HFF-Myc (cell line): ENCODE measurements at places on chromosomes 7 and 10.

DNA sequence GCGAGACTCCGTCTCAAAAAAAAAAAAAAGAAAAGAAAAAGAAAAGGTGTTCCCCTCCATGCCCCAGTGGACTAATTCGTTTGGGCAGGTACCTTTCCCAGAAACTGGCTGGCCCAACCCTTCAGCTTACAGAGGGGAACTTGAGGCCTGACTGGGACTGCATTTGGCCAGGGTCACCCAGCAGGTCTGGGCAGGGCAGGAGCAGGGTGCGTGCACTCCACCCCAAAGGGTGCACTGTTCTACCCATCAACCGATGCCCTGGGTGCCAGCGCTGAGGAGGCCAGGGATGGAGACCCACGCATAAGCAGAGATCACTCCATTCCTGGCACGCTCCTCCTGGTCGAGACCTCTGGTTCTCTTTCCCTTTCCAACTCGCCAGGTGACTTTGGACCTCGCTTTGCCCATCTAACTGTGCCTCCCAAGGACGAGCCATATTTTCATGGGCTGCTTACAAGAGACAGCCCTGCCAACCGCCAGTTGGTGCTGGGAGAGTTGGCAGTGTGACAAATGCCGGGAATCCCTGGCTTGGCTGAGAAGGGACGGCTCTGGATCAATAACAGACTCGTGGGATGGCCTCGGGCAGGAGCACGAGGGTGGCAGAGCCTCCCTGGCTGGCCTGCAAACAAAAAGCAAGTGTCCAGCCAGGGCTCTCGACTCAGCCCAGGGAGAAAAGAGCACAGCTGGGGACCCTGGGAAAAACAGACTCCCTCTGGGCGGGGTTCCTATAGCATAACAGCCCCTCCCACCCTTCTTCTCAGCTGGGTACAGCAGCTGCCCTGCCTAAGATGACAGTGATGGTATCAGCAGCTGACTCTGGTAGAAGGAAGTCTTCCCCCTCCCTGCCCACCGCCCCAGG, 7.9 kb downstream of the HSPB1 start:
- DNase-seq, result no peak

GRCh38 chr7:1323178-1324027, 90.7 kb downstream of the UNCX start:
- DNase-seq, result no peak

GRCh38 chr7:36128448-36129047, 24.5 kb upstream of the EEPD1 start:
- peak; percentile 71 for DNase-seq

DNA sequence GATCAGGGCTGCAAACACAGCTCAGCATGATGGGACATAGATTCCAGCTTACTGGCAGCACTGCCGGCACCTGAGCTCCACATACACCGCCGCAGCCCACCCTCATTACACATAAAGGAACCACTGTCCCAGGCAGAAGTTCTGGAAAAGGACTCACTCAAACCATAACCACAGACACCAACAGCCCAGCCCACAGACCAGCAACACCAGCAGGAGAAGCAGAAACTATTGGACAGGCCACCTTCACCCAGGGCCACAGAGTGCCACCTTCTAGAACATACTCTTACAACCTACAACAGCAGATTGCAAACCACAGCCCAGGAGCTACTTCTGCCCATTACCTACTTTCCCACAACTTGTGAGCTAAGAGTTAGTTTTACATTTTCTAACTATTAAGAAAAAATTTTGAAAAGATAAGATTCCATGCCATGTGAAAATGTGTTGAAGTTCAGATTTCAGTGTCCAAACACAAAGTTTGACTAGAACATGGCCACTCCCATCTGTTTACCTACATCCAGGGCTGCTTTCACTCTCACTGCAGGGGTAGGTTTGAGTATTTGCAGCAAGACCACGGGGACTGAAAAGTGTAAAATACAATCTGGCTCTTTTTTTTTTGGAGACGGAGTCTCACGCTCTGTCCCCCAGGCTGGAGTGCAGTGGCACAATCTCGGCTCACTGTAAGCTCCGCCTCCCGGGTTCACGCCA, 153.0 kb downstream of the TNS3 start:
- no peak for DNase-seq

DNA sequence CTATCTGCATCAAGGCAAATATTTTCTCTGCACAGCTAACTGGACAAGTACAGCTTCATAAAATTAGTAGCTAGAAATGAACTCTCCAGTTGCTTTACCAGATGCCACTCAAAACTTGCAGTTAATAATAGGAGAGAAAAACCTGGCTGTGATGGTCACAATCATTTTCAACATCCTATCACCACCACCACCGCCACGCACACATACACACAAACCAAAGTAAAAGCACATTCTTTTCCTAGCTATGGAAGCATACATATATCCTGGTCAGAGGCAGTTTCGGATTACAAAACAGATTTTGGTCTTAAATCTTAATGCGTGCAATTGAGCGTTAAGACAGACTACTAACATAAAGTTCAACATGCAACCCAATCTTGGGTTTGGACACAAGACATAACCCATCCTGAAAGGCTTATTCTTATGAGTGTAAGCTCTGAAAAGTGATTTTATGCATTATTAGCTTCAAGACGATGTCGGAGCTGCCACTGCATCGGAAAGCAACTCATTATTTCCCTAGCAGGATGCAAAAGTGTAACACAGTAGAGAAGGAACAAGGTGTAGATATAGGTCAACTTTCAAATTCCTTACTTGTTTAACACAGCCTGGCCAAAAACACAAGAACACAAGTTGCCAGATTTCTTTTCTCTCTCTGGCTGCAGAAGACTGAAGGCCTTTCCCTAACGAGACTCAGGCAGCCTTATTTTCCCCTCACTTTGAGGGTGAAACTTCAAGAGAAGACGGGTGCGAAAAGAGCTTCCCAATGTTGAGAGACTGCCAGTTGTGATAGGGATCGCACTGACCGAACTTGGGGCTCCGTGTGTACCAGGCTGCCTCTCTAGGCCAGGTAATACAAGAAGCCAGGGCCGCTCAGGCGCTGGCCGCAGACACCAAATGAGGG, 1.2 kb downstream of the CACUL1 start:
- no peak for DNase-seq

GRCh38 chr10:132247943-132248342, 59.8 kb downstream of the STK32C start:
- no peak for DNase-seq

DNA sequence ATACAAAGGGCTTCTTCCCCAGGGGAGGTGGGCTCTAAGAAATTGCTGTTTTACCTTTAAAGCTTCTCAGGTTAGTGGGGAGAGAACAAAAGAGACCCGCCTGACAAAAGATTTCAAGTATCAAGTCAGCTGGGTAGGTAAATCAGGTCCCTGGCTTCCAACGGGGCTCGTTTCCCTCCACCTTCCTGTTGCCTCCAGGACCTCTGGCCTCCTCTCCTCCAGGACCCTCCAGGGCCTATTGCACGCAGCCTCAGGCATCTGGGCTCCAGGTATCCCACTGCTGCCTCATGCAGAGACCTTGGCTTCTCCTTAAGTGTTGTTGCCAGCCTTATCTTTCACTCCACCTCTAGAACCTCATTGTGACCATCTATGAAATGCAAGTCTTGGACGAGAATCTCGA, 2.9 kb downstream of the BNIP3 start:
- DNase-seq, result no peak

- DNase-seq, result no peak
Observed at GRCh38 chr7:52501696-52502095, 533.7 kb upstream of the POM121L12 start.

DNA sequence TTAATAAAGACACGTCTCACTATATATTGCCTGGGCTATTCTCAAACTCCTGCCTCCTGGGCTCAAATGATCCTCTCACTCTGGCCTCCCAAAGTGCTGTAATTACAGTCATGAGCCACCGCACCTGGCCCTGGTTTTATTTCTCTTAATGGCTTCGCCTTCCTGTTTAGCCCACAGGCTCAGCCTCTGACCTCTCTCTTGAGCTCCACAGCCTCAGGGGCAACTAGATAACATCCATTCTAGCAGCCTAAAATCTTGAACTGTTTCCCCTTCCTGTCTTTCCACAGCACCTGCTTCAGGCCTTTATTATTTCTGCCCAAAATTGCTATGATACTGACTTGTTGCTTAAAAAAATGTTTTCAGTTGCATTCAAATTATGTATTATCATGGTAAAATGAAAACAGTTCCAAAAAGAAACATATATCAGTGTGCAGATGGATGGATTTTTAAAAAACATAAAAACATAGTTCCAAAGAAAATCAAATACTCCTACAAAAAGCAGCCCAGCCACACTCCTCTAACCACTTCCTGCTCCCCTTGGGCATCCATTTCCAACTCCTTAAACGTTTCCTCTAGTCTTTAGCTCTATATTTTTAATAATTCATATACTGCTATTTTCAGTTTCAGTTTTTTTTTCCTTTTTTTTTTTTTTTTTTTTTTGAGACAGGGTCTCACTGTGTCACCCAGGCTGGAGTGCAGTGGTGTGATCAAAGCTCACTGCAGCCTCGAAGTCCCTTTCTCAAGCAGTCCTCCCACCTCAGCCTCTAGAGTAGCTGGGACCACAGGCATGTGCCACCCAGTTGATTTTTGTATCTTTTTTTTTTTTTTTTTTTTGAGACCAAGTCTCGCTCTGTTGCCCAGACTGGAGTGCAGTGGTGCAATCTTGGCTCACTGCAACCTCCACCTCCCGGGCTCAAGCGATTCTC, 5.1 kb upstream of the BAZ1B start:
- no peak for DNase-seq

GRCh38 chr7:157268540-157268939, 68.3 kb upstream of the DNAJB6 start:
- DNase-seq, result no peak

DNA sequence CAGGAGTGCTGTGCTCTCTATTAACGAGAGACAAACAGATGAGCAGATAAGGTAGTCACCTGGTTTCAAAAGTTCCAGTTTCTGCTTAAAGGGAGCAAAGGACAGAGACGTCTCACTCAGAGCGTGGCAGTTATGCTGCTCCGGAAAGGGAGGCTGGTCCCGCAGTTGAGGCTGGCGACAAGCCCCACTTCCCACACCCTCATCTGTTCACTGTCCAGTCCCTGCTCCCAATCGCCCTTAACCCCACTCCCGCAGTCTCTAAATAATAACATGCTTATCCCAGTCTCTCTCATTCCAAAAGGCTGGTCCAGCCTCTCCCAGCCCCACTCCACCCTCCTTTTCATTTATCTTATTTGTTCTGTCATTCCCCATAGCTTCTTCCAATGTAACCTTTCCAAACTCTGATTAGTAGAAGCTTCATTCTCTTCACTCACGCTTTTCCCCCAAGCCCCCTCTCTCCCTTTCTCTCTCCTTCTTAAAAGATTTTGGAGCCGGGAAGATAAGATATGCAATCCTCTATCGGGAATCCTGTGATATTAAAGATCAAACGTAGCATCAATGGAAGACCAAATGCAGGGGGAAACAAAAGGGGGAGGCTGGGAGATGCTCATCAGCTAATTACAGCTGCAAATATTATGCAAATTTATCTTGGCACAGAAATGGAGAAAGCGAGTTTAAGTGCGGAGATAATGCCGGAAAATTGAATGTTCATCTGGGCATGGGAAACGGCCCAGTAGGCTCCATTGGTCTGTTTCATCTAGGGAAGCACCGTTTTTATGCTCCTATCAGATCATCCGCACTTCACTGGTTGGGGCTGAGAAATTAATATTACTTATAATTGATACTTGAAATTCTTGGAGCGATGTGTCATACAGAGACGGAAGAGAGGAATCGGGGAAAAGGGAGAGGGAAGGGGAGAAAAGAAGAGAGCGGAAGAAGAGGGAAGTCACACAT, 16.3 kb upstream of the GATA3 start:
- no peak for DNase-seq

- no peak for DNase-seq
Observed at GRCh38 chr10:120969219-120969645, 118.1 kb downstream of the WDR11 start.

DNA sequence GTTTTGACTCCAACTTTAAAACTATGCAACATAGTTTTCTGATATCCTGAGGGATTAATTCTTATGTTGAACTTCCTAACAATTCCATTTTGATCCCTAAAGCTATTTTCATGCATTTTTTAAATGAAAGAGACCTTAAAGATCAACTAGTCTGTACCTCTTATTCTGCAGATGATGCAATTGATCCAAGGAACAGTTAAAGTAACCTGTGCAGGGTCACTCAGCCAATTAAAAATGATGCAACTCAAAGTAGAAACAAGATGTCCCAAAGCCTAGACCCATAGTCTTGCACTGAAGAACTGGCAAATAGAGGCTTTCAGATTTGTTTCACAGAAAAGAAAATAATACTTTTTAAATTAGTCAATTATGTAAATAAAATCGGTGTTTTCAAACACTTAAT, 86.3 kb downstream of the IMMP2L start:
- no peak for DNase-seq

GRCh38 chr7:6443372-6443941, 4.3 kb downstream of the DAGLB start:
- DNase-seq, result peak; percentile 54

GRCh38 chr10:20058135-20058534, 241.9 kb downstream of the PLXDC2 start:
- DNase-seq, result no peak

DNA sequence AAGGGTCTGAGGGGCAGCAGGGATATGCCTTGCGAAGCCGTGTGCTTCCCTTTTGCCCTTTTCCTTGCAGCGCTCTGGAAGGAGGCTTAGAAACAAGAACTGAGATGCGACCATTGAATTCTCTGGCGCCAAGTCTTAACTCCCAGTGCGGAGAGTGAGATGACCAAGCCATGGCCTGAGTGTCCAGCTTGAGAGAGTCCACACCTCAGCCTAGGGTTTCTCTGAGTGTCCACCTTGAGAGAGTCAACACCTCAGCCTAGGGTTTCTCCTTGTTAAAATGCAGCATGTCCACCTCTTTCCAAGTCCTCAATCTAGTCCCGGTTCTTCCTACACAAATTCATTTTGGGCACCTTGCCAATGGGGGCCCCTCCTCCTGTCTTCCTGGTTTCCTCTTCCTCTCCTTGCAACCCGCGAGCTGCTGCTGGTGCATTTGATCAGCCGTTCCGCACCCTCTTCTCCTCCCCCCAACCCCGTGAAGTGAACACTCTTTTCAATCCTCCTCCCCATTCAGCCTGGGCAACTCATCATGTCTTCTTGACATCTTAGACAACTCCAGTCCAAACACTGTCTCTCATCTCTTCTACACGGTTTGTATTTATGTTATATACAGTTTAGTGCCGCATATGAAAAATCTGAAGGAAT, 178.2 kb upstream of the PITRM1 start:
- no peak for DNase-seq

- DNase-seq, result no peak
Observed at GRCh38 chr7:106817098-106817497, 48.0 kb upstream of the PIK3CG start.

DNA sequence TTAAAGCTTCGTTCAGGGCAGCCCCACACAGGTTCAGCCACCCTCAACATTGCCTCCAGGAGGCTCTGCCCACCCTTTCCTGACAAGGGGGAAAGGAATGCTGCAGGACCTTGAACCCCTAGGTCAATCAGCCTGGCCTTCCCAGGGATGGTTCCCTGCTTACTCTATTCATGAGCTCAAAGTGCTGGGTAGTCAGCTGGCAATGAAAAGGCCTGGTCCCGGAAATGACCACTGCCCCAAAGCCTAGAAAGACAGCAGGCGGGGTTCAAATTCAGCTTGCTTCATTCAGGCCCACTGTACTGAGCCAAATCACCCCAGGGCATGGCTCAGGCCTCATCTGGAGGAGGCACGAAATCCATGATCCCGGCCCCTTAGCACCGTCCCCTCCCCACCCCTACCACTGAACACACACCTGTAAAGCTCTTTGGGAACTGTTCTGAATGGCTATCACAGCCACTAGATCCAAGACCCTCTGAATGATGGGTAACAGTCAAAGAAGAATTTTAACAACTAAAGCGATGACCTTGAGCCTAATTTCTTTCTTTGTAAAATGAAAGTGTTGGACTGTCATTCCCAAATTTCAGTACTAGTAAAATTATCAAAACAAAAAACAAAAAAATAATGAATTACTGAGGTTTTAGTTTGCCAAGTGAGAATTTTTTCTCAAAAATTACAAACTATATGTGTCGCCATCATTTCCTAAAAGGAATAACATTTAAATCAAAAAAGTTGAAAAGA, 1.0 kb downstream of the URGCP start:
- DNase-seq, result no peak
